ENCODE measurements at places on chromosomes 16 and 17. TPM values are rescaled to one million over a fixed set of nuclear protein-coding genes. Genes with fewer than 3 reads are reported as not detected.

Gene SLC46A1
- 2.0 TPM for total RNA-seq

Gene PRSS21
- 0.27 TPM for total RNA-seq

Gene PMM2
- 34.7 TPM for total RNA-seq

Gene SRCIN1
- total RNA-seq: not detected

Gene CACNA1G
- total RNA-seq: 0.41 TPM

Gene GRAP
- total RNA-seq: under 0.01 TPM

Gene KRT16
- 2.0 TPM for total RNA-seq

Gene CA10
- not detected for total RNA-seq

Gene HS3ST3A1
- 8.3 TPM for total RNA-seq

DNA sequence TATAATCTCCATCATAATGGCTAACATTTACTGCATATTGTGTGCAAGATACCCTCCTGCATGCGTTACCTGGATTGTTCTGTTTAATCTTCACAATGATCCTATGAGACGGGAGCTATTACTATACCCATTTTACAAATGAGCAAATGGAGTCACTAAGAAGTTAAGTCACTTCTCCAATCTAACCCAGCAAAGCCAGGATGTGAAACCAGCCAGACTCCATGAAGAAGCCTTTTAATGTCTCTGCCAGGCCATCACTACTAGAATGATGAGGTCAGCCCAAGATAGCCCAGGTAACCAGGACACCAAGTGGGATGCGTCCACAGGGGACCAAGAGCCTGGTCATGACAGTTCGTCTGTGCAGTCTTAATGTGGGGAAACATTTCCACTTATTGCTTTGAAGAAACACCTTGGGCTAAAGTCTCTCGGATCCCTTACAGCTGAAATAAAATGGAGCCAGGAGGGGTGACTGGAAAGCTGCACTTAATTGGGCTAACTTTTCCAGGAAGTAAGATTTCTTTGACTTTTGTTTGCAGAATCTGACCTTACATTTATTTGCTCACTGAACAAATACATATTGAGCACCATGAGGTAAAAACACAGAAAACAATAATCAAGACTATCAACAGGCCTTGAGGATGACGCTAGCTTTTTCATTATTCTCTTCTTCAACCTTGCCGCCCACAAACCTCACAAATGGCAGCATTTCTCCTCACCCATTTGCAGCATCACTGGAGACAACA, 926 bp upstream of the SHCBP1 start:
- no peak for DNase-seq

DNA sequence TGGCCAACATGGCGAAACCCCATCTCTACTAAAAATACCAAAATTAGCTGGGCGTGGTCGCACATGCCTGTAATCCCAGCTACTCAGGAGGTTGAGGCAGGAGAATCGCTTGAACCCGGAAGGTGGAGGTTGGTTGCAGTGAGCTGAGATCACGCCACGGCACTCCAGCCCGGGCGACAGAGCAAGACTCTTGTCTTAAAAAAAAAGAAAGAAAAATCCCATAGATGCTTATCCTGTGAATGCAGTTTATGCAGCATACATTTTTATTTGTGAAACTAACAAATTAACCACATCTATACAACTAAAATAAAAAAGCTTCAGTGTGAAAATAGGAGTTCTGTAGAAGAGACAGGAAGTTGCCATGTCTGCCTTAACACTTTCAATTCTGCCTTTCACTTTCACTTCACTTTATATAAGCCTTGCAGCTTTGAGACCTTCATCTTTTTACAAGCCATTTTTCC, 7.1 kb downstream of the IGSF6 start:
- peak; percentile 51 for DNase-seq

DNA sequence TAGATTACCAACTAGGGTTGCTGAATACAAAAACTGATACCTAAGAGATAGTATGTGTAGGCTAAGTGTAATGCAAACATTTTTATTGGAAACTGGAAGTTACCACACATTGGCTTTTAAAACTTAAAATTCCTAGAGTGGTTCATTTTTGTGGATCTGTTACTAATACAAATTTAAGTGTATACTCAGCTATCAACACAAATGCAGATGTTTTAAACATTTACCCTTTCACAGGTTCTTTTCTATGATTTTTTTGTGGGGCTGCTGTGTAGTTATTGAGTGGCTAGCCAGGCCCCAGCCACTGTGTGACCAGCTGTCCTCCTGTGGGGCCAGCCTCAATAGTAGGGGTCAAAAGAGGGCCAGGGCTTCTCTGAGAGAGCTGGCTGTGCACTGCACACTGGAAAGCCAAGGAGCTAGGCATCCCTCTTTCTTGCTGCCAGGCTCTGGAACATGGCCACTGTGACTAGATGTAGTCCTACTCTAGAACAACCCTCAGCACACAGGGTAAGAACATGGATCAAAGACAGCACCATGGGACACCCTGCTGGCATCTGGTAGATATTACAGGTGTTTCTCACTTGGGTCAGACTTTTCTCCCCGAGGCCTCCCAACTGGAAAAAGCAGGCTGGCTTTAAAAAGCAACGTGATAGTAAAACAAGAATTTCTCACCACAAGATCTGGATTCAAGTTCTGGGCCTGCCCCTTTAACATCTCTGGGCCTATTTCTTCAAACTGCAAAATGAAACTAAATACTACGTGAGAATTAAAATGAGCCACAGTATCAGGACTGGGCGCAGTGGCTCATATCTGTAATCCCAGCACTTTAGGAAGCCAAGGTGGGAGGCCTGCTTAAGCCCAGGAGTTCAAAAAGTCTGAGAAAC, 7.3 kb upstream of the VEZF1 start:
- peak; percentile 87 for DNase-seq

GRCh38 chr16:80852261-80852872, 48.0 kb upstream of the CDYL2 start:
- DNase-seq: peak; percentile 24

- peak; percentile 78 for DNase-seq
Observed at GRCh38 chr16:81457326-81458133, 12.9 kb downstream of the CMIP start.

GRCh38 chr17:55478971-55479370, 32.3 kb downstream of the SMIM36 start:
- DNase-seq: no peak

GRCh38 chr16:79008869-79009179, 591.7 kb downstream of the MAF start:
- no peak for DNase-seq

GRCh38 chr16:29737713-29738112, 8.1 kb downstream of the C16orf54 start:
- DNase-seq: no peak

- peak; percentile 61 for DNase-seq
Observed at GRCh38 chr16:70594569-70594968, 51.8 kb upstream of the IL34 start.

GRCh38 chr16:50509521-50510341, 38.5 kb upstream of the NKD1 start:
- peak; percentile 3 for DNase-seq

- no peak for DNase-seq
Observed at GRCh38 chr16:8953064-8953463, 10.6 kb downstream of the USP7 start.

GRCh38 chr17:67246653-67247415, 1.8 kb upstream of the HELZ start:
- DNase-seq: no peak

DNA sequence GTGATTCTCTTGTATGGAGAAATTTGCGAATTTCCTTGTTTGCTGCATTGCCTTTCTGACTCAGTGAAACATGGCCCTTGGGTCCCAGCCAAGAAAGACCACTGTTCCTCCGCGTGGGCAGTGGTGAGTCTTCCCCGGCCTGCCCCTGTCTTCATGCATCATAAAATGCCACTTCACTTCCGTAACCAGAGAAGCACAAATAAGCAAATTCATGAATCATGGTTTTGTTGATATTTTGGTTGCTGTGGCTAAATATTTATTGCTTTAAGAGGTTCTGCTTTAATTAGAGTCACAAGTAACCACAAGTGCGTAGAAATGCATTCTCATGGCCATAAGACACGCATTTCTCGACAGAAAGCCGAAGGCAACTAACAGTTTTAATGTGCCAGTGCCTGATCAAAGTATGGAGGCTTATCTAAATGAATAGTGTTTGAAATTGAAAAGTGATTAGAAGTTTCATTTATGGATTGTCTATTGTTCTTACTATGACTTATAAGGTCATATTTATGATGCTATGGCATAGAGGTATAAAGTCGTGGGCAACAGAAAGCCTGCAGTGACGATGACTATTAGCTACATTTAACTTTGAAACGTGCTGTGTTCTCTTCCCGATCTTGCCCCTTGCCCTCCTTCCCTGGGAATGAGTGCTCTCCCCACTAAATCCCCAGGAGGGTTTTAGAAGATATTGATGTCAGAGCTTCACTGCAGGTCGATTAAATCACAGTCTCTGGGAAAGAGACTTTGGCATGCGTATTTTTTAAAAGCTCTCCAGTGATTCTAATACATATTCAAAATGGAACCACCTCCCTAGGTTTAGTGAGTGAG, 76.0 kb downstream of the WIPI1 start:
- DNase-seq: no peak

DNA sequence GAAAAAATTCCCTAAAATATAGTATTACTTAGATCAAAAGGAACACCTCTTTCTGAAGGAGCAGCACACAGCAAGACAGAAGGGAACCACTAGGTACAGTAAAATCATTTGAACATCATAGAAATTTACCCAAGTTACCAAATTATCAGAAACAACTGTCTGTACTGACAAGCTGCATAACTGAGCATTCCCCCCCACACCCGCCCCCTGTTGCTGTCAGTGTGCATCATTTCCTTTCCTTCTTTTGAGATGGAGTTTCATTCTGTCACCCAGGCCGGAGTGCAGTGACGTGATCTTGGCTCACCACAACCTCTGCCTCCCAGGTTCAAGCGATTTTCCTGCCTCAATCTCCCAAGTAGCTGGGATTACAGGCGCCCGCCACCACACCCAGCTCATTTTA, 120.7 kb downstream of the TRIM37 start:
- no peak for DNase-seq
